ENCODE measurements at places on chromosomes 7 and 10.

DNA sequence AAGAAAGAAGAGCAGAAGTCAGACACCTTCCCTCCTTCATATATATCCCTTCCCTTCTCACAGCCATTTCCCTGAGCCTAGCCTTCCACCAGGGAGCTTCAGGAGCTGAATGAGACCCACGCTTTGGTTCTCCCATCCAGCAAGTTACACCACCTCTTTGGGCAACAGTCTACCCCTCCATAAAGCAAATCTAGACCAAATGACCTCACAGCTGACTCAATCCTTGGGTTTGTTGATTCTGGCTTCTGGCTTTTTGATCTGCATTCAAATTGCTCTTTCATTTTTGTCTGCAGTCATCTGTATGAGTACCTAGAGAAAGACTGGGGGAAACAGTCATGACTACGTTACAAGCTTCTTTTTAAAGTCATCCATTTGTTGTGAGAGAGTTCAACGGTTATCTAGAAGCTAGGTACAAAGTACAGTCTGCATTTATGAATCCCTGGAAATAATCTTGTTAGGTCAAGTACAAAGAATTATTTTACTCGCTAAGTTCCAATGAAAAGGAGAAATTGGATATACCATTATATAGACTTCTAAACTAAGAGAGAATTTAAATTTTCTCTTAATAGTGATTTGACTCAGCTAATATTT is 86.3 kb downstream of the RAB11FIP2 start:
- no peak for DNase-seq

GRCh38 chr10:12422189-12422588 is 72.8 kb downstream of the CAMK1D start:
- no peak for DNase-seq

GRCh38 chr10:131571865-131572264 is 260.3 kb upstream of the TCERG1L start:
- no peak for DNase-seq

DNA sequence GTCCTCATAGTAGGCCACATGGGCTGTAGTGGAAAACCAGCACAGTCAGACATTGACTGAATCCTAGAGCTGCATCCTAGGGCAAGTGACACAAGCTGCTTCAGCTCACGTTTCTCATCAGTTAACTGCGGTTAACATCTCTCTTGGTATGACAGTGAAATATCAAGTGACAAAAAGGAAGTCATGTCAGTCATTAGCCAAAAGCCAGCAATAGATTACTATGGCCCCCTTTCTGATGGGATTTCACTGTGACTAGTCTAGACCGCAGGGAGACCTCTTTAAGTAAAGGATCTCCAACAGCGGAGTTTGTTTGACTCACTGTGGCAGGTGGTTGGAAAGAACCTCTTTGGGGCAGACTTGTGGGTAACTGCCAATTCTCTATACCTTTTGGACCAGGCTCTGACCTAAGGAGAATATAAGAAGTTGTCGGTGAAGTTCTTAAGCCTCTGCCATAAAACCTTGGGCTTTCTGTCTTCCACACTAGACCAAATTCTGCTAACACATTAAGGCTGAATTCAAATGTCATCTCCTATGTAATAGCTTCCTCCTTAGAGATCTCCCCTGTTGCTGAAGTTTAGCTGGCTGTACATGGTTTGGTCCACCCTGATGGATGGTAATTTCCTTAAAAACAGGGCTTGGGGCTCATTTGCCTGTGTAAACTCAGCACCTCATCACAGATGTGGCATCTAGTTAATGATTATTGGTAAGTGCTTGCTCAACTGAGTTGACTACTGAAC is 115.3 kb downstream of the SGMS1 start:
- peak; percentile 71 for DNase-seq

GRCh38 chr7:152987656-152988055 is 228.1 kb downstream of the ACTR3B start:
- DNase-seq: no peak

DNA sequence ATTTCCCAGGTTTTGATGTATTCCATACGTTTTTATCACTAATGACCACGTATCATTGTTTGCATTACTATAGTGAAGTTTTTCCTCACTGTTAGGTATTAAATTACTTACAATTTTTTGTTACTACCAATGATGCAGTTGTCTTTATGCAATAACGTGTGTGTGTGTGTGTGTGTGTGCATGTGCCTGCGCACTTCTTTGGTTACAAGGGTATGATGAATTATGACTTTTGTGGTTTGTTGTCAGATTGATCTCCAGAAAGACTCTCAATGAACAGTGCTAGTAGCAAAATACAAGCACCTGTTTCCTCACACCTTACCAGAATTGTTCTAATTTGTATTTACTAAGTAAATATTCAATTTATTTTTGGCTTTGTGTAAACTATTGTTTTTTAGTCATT is 51.5 kb downstream of the MCMBP start:
- no peak for DNase-seq
